ENCODE measurements at places on chromosomes 1 and 21.

DNA sequence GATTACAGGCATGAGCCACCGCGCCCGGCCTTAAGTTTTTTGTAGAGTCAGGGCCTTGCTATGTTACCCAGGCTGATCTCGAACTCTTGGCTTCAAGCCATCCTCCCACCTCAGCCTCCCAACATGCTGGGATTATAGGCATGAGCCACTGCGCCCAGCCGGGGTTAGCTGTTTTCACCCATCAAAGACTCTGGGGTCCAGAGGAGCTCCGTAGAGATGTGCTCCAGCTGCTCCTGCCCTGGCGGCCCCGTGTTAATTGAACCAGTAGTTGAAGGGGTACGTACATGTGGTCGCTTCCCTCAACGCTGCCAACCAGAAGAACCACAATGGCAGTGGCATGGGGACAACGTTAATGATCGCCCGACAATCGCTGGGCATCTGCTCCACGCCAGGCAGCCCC lies 72.0 kb downstream of the NPHP4 start:
- no peak for DNase-seq

DNA sequence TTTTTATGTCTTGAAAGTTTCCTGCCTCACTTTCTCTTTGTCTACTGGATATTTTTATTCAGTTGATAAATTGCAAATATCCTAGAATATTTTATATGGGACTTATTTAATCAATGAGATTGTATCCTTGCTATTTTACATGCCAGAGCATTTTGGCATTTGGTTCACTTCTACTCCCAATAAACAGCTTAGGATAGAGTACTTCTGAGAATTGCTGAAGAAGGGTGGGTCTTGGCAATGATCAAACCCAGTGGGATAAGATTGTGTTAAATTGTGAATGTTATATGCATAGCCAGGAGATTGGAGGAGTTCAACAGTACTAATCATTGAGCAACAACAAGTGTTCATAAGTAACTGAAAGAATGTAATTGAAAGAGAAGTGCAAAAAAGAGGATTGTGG lies 60.1 kb downstream of the SDCCAG8 start:
- DNase-seq: no peak

DNA sequence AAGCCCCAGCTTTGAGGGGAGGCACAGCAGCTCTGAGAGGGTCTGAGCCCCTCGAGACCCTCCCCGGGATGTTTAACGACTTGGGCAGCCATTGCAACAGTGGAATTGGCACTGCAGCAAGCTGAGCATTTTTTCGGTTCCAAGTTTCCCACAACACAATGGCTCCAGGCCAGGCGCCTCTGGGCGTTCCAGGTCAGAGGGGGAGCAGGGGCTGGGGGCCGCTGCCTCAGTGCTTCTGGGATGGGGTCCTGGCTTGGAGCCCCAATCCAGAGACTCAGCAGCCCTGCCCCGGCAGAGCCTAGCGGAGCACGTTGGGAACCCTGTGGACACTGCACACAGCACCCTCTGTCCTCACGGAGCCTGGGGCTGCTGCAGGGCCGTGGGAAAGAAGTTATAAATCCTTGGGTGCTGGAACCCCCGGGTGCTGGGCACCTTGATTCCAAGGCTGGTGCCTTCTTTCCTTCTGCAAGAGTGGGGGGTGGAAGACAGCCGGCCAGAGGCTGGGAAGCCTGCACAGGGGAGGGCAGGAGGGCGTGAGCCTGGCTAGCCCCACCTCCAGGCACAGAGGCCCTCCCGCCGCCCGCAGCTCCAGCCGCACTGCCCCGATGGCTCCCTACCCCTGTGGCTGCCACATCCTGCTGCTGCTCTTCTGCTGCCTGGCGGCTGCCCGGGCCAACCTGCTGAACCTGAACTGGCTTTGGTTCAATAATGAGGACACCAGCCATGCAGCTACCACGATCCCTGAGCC lies 50.1 kb downstream of the COL18A1 start:
- no peak for DNase-seq

DNA sequence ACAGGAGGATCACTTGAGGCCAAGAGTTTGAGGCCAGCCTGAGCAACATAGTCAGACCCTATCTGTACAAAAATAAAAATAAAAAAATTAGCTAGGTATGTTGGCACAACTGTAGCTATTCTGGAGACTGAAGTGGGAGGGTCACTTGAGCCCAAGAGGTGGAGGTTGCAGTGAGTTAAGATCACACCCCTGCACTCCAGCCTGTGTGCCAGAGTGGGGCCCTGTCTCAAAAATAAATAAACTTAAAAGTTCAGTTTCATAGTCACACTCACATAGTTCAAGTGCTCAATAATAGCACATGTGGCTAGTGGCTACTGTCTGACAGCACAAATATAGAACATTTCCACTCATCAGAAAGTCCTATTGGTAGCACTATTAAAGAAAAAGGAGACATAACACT lies 5.2 kb upstream of the EVI5 start:
- no peak for DNase-seq

DNA sequence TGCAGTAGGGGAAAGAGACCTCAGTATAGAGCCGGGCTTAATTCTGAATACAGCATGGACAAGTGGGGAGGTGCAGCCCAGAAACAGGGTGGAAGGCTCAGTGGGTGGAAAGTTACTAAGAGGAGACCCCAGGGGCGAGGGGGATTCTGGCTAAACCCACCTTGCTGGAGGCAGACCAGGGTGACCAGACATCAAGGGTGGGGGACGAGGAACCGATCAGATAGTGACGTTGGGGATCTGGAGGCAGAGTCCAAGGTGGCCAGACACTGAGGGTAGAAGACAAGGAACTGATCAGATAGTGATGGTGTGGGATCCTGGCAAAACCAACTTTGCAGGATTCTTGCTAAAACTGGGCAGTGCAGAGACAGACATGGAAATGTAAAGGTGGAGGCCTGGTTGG lies 36.8 kb downstream of the B3GALT5 start:
- DNase-seq: no peak

GRCh38 chr1:38558500-38559445 lies 300.8 kb downstream of the RRAGC start:
- peak; percentile 51 for DNase-seq

DNA sequence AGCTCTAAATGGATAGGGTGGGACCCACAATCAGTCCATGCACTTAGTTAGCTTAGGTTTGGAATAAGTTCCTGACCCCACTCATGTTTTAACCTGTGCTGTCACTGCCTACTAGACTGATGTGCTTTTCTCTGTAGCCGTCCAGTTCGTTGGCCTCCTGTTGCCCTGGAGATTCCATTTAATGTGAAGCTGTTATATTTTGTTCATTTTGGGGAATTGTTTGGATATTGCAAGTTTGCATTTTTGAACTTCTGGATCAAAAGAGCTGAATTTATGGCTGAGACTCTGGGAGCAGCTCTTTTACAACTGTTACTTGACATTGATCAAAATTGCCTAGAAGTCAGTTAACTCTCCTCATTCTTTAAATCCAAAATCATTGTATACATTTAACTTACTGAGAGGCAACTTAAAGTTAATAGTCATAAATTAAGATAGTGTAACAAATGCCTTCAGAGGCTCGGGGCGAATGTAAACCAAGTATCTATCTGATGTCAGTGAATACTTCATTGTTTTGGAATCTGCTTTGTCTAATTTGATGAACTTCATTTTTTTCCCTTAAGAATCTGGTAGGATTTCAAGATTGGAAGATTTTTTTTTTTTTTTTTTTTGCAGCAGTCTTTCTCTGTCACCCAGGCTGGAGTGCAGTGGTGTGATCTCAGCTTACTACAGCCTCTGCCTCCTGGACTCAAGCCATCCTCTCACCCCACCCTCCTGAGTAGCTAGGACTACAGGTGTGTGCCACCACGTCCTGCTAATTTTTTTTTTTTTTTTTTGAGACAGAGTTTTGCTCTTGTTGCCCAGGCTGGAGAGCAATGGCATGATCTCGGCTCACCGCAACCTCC lies 38.1 kb downstream of the MIGA1 start:
- DNase-seq: no peak

GRCh38 chr1:113073479-113073950 lies 517 bp downstream of the LRIG2 start:
- DNase-seq: no peak

GRCh38 chr1:95671098-95671497 lies 437.1 kb downstream of the RWDD3 start:
- DNase-seq: no peak

GRCh38 chr1:224430511-224431113 lies 4.0 kb downstream of the WDR26 start:
- peak; percentile 63 for DNase-seq

DNA sequence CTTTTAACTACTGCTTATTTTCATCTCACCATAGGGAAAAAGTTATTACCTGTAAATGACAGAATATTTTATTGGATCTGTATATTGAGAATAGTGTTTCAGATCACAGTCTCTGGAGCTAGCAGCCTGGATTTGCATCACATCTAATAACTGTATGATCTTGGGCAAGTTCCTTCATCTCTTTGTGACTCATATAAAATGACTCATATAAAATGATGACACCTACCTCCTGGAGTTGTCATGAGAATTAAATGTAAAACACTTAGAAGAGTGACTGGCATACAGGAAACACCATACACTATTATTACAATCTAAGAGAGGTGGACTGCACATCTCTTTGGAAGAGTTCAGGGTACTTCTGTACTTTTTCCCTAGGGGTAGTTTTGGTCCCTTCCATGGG lies 421.3 kb downstream of the NEGR1 start:
- no peak for DNase-seq

GRCh38 chr1:97082160-97082848 lies 360.7 kb downstream of the PTBP2 start:
- no peak for DNase-seq

DNA sequence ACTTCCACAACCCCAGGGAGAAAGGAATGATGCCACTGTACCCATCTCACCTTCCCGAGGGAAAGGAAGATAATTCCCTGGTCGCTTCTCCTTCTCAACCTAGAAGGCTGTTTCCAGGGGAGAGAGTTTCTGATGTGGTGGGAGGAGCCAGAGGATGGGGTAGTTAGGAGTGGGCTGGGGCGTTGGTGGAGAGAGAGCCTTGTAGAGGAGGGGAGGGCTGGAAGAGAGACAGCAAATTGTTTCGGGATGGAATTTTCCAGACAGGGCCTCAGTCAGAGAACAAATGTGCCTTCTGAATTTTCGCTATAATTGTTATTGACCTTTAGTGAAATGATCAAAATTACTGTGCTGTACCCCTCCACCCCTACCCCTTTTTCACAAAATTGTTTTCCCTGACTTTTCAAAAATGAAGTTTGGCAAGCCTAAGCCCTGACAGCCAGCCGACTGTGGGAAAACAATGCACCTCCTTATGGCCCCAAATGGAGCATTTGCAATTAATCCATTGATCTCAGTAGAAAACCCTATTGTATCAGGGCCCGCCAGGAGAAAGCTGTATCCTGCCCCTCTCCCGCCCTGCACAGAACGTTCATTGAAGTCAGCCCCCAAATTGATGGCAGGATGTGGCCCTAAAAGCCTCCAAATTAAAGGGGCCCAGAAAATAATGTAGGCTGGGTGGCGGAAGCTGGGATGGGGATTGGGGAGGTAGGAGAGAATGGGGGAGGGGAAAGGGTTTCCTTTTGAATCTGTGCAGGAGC lies 69.1 kb upstream of the JUN start:
- no peak for DNase-seq

DNA sequence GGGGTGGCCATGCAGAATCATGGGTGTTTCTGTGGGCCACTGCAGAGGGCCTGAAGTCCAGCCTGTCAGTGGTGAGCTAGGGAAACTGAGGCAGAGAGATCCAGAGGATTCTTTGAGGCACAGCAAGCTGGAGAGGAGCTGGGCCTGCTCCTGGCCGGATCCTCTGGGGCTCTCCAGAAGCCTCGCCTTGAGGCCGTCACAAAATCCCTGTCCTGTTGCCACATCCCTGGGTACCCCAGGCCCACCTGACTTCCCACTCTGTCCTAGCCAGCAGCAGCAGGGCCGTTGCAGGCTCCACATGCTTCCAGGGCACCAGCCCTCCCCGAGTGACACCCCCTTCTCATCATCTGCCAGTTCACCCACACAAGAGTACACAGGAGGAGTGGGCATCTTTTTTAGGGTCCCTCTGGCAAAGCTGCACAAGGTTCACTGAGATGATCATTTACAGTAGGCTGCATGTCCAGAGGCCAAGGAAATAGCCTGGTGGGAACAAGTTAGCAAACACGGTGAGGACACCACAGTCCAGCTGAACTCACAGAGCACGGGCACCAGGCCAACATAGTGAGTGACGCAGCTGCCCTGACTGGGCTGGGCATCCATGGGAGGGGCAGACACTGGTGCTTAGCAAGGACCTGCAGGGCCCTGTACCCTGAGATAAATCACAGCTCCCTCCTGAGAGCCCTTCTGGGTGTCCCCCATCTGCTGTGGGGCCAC lies 25.1 kb upstream of the TSPEAR start:
- no peak for DNase-seq

DNA sequence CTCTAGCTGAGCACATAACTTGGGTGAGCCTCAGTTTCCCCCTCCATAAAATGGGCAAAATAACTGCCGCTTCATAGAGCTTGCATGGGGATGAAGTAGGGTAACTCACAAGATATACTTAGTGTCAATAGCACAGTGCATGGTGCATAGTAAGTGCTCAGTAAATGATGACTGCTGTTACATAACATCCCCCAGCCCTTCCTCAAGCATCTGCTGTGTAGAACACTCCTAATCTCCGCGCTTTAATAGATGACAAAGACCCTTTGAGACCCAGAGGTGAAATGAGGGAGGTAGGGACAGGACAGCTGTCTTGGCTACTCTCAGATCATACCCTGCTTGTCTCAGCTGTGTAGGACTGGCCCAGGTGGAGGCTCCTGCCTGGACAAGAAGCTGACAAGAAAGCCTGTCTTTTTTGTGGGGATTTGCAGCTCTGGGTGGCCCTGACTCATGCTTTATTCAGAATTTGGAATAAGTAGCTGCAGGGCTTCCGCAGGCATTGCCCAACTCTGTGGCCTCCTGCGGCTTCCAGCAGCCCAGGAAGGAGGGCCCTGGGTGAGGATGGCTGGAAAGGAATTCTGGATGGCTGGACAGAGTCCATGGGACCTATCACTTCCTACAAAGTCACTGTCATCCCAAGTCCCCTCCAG lies 20.7 kb upstream of the PADI4 start:
- no peak for DNase-seq

- no peak for DNase-seq
Measured at GRCh38 chr1:218717575-218717974, 372.4 kb downstream of the TGFB2 start.

DNA sequence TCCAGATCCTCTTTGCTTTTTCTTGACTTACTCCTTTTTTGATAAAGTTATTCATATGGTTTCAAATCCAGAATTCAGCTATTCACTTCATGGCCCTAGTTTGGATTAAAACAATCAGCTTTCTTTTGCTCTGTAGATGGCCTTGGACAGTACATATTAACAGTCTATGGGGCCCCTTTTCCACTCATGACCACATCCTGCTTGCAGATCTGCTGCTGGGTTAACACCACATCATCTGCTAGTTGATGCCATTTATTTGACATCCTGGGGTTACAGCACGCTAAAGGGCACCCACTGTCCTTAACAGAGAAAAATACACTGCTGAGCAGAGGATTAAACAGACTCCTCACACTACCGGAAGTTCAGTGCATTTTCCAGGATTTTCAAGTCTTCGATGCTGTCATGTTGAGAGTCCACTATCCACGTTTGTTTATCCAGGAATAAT lies 941 bp upstream of the IFI16 start:
- DNase-seq: peak; percentile 29

GRCh38 chr1:29984166-29984861 lies 739.1 kb downstream of the MATN1 start:
- no peak for DNase-seq

Measured in GM10248 (cell line).